ENCODE measurements at places on chromosomes 16 and 17. TPM values are rescaled to one million over a fixed set of nuclear protein-coding genes. Genes with fewer than 3 reads are reported as not detected.

DNA sequence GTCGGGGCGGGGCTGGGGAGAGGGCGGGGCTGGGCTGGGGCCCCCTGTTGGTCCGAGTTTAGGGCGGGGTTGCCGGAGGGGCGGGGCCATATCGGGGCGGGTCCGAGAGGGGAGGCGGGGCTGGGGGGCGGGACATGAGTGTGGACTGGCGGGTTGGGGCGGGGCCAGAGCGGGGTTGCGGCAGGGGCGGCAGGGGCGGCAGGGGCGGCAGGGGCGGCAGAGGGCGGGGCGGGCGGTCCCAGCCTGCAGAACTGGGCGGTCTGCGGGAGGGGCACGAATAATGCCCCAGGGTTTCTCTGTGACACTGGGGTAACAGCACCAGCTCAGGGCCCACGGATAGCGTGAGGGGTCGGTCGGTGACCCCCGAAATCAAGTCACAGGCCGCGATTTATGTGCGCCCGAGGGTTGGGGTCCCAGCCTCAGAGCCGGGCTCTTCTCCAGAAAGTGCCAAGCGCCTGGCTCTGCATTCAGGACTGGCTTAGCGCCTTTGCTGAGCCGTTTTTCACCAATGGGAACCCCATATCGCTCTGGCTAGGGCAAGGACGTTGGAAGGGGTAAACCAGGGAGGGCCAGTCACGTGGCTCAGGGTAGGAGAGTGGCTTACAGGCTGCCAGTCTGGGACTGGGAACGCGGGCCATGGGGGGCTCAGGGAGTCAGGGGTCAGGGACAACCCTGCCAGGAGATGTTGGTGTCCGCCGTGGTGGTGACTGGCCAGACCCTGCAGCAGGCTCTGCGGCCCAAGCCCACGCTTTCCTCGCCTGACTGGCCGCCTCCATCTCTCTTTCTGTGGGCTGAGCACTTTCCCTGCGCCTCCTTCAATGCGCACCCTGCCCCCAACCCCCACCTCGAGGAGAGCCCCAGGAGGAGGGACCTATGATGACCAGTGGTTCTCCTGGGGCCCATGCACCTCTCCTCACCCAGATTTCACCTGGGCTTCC, 1.2 kb upstream of the METTL26 start:
- DNase-seq = peak; percentile 82

- DNase-seq = no peak
Measured at GRCh38 chr16:85348911-85349334, 236.7 kb upstream of the CIBAR2 start.

GRCh38 chr17:59941131-59941530, 23.4 kb downstream of the RNFT1 start:
- no peak for DNase-seq

DNA sequence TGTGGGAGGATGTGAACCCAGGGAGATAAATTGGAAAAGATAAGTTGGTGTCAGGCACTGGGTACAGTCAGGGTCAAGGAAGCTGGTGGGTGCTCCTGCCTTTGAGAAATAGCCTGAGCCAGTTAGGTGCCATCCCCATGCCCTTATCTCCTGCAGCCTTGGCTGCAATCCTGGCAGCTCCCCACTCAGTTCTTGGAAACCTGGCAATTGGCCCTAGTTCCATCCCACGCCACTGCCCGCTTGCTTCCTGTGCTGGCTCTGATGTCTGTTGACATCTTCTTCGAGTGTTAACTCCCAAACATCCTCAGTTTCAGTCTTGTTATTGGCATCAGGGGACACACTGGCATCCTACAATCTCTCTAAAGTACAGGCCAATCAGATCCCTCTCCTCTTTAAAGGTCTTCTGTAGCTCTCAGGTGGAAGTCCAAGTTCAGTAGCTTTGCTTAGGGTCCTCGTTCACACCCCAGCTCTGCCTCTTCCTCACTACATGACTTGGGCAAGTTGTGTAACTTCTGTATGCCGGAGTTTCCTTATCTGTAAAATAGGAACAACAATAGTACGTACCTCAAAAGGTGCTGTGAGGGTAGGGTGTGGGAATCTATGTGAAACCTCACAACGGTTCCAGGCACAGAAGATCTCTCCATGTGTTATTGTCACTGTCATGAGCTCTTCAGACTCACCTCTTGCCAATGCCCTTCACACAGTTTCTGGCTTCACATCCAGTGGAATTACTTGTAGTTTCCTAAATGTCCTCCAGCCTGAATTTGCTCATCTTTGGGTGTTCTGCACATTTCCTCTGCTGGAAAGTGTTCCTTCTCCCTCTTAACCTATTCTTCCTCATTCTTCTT, 13.5 kb upstream of the PRKAR1A start:
- DNase-seq = no peak

- DNase-seq = no peak
Measured at GRCh38 chr16:49748322-49748721, 107.6 kb downstream of the ZNF423 start.

GRCh38 chr16:56932721-56933619, 1.0 kb downstream of the HERPUD1 start:
- peak; percentile 80 for DNase-seq

DNA sequence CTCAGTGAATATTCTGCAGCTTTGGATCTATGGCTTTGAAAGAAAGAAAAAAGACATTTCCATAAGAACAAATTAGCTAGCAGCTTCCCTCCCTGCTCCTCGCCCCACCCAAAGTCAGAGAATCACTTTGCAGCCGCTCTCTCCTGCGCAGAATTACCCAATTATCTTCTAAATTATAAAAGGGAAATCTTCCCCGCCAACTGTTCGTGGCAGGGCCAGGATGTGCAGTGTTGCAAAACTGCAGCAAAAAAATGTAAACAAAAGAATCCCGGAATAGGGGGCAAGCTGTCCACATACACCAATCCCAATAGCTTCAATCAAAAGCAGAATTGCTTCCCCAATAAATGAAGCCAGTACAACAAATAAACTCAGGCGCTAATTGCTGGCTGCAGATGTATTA, 510.6 kb downstream of the RBFOX1 start:
- DNase-seq = no peak

- peak; percentile 86 for DNase-seq
Measured at GRCh38 chr17:72976971-72977770, 115.3 kb downstream of the SLC39A11 start.

Gene HBA1
- total RNA-seq = not detected

DNA sequence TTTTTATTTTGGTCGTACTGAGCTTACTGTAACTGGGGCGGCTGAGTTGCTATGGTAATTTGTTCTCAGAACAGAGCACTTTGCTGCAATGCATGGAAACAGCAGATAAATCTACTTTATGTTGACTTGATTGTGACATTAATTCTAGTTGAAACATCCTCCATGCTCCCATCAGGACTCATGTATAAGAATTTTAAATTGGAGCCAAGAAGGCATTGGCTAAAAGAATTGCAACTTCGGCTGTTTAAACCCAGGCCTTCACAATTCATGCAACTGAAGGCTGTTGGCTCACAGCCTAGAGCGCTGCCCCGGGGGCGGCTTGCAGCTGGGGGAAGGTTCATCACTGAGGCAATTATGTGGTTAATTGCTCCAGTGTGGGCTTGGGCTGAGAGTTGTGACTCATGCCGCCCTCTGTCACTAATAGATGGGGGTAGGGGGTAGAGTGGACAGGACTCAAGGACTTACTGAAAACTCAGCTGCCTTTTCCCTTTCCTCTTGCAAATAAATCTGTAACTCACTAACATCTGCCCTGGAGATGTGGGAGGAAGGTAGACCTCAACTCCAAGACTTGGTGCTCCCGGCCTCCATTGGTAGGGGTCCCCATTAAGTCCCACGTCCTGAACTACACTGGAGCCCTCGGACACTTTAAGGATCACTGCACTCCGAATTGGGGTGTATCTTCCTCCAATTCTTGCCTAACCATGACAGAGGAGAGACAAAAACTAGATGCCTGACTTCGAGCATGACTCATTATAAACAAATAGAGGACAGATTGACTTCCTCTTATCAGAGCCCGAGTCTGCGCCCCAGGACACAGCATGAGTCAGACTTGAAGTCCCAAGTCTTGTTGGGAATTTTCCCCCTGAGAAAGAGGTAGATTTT, 37.5 kb downstream of the ERCC4 start:
- DNase-seq = peak; percentile 94

- DNase-seq = peak; percentile 19
Measured at GRCh38 chr17:3918372-3919122, 2.3 kb upstream of the P2RX1 start.

- no peak for DNase-seq
Measured at GRCh38 chr17:10370016-10370608, 2.7 kb downstream of the MYH13 start.

Gene TRIM72
- 56.5 TPM for total RNA-seq

GRCh38 chr17:19003543-19004420, 782 bp downstream of the FAM83G start:
- no peak for DNase-seq

DNA sequence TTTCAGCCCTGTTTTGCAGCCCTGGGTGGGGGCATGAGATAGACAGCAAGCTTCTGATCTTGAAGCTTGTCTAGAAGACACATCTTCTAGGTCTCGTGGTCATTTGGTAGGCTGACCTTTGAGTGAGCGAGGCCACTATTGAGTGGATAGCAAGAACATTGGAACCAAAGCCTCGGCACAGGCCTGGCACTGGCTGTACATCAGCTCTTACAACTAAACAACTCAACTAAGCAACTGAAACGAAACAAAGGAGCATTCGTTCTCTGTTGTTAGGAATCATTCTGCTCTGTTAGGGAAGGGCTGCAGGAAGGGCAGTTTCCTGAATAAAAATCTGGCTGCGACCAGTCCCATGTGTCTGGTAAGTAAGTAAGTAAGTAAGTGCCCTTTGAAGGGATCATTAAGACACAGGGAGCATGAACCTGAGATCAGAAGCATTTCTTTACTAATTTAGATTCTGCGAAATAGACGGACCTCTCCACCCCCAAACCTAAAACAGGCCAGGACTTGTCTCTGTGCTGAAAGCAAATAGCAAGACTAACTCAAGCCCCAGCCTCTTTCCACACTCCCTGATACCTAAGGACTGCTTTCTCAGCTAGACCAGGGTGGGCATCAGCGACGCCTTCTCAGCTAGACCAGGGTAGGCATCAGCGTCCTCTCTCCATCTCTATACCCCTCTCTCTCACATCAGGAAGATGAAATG, 22.7 kb downstream of the CYB561 start:
- no peak for DNase-seq

DNA sequence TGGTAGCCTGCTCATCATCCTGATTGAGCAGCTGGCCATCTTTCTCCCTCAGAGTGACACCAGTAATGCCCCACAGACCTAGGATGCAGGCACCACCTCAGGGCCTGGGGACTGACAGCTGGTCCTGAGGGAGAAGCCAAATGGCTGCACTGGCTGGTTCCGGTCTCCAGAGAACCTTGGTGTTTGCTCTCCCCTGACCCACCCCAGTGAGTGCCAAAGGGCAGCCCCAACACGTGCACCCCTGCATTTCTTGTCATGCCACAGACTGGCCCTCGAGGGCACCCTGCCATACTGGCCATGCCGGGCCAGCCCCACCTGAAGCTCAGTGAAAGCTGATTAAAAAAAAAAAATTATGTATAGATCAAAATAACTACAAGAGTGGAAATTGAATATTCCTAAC, 100.5 kb downstream of the WNT3 start:
- DNase-seq = no peak

Gene HOXB1
- total RNA-seq = not detected

- DNase-seq = peak; percentile 55
Measured at GRCh38 chr16:77171745-77172635, 19.0 kb upstream of the MON1B start.

DNA sequence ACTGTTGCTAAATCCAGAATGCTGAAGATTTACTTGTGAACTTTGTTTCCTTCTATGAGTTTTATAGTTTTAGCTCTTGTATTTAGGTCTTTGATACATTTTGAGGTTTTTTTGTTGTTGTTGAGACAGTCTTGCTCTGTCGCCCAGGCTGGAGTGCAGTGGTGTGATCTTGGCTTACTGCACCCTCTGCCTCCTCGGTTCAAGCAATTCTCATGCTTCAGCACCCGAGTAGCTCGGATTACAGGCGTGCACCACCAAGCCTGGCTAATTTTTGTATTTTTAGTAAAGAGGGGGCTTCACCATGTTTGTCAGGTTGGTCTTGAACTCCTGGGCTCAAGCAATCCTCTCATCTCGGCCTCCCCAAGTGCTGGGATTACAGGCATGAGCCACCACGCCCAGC, 14.4 kb downstream of the TENT4B start:
- DNase-seq = no peak

Gene ITGAD
- not detected for total RNA-seq

DNA sequence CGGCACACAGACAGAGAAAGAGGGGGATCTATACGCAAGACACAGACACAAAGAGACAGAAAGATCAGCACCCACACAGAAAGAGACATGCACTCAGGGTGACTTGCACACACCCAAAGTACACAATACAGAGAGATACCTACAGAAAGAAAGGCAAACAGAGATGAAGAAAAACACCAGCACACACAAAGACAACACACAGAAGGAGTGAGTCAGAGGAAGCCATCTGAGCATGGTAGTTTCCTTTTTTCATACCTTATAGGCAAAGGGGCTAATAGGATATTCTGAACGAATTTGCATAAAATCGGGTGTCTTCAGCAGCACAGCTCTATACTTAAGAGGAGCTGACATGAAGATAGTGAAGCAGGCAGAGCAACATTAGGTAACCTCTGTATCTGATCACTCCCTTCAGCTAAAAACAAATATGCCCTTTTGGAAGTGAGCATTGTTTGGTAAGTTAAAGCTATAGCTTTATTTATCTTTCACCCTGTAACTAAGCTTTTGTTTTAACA, 198.6 kb downstream of the AATF start:
- no peak for DNase-seq

DNA sequence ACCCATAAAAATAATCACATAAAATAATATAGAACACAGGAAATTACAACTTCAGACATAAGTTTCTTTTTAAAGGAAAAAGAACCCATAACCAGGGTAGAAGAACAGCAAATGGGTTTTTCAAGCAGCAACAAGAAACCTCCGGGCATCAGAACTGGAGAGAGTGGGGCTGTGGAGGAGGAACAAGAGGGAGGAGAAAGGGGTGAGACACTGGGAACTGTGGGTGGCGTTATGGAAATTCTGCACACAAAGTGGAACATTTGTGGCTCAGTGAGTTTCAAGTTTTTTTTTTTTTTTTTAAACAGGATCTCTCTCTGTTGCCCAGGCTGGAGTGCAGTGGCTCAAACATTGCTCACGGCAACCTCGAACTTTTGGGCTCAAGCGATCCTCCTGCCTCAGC, 22.6 kb downstream of the EMP2 start:
- no peak for DNase-seq

DNA sequence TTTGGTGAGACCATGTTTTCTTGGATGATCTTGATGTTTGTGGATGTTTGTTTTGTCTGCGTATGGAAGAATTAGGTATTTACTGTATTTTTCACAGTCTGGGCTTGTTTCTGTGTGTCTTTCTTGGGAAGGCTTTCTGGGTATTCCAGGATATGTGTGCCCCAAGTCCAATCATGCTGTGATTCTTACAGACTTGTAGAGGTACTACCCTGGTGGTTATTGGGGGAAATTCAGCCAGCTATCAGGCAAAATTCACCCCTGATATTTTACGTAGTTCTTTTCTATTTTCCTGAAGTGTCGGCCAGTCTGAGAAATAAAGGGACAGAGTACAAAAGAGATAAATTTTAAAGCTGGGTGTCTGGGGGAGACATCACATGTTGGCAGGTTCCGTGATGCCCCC, 33.4 kb upstream of the ARL4D start:
- no peak for DNase-seq

Gene NOS2
- total RNA-seq = not detected

All from LHCN-M2 (cell line).